ENCODE measurements at places on chromosomes 13 and 19.

- no peak for DNase-seq
These were observed 155.7 kb upstream of the SOX1 start for GRCh38 chr13:111911121-111911720.

DNA sequence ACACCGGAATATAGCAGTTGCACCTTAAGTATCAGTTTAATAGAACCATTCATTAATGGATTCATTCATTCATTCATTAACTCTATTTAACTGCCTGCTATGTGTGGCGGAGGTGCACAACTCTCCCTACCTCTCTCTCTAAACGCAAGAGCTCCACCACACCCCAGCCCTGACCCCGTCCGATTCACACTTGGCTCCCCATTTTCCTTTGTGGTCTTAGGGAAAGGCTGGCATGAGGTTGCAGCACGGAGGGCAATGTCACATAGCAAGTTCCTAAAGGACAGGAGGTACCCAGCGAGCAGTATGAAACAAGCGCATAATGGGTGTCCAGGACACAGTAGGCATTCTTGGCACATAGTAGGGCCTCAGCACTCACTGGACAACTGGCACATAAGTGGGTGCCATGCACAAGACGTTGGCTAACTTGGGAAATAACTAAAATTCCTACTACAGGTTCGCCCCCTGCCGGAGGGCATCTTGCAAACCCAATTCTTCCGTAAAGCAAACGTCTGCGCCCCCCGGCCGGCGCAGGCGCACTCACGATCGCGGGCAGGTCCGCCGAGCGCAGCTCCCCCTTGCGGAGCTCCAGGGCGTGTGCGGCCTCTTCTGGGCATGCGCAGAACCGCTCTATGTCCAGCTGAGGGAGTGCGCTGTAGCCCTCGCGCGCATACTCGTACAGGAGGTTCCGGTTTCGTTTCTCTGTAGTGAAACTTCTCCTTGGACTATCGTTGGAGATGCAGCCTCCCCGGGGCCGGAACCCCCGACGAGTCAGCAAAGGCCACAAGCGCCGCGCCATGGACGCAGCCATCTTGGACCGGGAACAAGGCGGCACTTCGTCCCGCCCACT, at the start of gene SARS2:
Gene SARS2, minus strand, starts transcription at position 835 of the 847 bp plus-strand sequence. Its CDS starts 27 bp downstream, at position 808.
- DNase-seq: peak; percentile 97

- DNase-seq: no peak
These were observed 4.0 kb downstream of the DCAF15 start for GRCh38 chr19:13956365-13956744.

- no peak for DNase-seq
These were observed 17.2 kb upstream of the ZNF8 start for GRCh38 chr19:58261600-58261967.

Measured in CD8-positive, alpha-beta memory T cell (primary cell).